ENCODE measurements at places on chromosomes 4 and X.

DNA sequence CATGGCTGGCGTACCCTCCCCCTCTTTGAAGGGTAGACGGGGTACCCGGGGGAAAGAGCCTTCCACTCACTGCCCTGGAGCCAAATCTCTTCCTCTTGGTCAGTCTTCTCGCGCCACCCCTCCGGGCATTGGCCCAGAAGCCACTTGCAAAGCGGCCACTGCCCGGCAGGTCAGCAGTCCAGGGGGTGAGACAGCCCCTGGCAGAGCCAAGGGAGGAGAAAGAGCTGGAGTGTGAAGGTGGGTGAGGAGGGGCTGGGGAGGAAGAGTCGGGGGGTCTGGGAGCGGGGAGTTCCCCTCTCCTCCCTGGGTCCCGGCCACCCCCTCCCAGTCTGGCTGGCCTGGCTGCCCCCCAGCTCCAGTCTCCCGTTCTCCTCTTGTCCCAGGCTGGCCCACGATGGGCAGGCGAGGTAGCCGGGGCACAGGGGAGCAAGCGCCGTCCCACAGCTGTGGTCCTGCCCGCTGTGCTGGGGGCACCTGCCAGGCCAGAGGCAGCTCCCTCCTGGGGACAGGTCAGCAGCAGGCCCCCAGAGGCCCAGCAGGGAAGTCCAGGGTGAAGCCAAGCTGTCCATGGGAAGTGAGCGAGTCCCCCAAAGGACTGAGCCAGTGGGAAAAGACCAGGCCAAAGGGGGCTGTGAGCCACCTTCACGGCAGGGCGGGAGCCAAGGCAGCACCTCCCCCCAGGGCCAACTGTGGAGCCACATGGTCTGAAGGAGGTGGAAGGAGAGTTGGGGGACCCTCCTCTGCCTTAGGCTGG lies 21.6 kb upstream of the DUSP9 start:
- no peak for DNase-seq

- DNase-seq, result no peak
Observed at GRCh38 chr4:184313702-184314659, 96.3 kb upstream of the ENPP6 start.

DNA sequence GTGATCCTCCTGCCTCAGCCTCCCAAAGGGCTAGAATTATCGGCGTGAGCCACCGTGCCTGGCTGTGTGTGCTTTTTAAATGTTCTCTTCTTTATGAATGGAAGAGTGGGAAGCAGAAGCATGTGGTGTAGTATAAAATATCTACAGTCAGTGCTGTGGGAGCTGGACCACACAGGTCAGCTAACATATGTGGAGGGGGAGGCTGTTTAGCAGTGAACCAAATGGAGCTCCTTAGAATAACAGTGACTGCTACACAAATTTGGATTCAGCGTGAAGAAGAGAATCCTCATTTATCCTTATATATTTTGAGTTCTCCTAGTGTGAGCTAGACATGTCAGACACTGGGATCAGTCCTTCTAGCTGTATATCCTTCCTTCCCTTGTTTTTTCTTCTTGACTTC lies 3.2 kb downstream of the SNX25 start:
- no peak for DNase-seq

GRCh38 chr4:182486881-182487280 lies 243.7 kb downstream of the TENM3 start:
- DNase-seq, result no peak

DNA sequence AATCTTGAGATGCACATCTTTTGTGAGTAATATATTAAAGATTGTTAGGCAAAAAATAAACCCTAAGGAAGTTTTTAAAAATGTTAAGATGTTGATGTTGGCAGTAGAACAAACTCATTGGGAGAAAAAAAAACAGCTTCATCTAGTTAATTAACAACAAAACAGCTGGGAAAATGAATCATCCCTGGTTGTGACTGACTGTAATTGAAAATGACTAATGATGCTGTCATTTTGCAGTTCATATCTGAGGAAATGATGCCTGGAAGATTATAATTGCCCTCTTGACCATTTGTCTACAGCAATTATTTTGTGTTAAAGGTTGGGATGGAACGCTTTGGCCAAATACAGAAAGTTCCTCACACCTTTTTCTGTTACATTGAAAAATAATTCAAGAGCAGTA lies 760.4 kb upstream of the FTHL17 start:
- DNase-seq, result no peak

GRCh38 chrX:56784666-56785065 lies 55.6 kb downstream of the NBDY start:
- no peak for DNase-seq

DNA sequence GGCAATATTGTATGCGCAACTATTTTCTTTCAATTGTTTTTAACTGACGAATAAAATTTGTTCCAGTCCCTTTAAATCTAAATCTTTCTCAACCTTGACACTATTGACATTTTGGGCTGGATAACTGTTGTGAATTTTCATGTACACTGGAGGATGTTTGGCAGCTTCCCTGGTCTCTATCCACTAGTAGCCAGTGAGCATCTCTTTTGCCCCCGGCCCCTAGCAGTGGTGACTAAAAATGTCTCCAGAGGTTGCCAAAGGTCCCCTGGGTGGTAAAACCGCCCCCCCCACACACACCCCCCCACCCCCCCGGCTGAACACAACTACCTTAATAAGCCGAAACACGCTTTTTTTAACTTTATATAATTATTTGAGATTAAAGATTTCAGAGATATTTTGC lies 514 bp downstream of the FANCB start:
- no peak for DNase-seq

DNA sequence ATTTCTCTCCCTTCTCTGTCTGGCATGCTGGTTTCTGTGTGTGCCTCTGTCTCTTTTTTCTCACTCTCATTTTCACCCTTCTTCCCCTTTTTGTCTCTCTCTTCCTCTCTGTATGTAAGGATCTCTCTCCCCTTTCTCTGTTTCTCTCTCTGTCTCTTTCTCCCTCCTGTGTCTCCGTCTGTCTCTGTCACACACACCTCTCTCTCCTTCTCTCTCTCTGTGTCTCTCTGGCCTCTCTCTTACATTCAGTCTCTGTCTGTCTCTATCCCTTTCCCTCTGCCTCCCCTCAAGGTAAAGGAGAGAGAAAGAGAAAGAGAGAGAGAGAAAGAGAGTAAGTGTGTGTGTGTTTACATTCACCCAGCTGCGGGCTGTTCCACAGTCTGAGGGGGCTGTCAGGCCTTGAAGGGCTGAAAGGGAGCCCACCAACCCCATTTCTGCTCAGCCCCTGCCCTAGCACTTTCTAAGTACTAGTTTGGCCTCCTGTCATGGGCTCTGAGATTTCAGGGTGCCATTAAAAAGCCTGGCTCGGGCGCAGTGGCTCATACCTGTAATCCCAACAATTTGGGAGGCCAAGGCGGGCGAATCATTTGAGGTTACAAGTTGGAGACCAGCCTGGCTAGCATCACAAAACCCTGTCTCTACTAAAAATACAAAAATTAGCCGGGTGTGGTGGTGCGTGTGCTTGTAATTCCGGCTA lies 9.6 kb upstream of the TSPYL2 start:
- DNase-seq, result no peak

GRCh38 chr4:114563536-114564315 lies 34.9 kb upstream of the UGT8 start:
- no peak for DNase-seq

DNA sequence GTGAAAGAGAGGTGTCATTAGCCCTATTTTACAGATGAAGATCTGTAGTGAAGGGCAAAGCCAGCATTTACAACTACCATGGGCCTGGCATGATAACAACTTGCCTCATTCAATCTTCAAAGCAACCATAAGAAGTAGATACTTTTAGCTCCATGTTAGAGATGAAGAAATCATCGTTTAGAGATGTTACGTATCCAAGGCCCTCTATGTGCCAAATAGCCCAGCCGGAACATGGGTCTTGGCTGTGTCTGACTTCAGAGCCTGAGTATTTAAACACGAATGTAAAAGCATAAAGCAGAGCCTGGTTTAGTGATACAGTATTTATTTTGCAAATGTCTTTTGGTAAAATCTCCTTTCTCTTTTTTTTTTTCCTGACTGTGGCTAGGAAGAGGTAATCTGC lies 197.1 kb downstream of the RASL11B start:
- DNase-seq, result no peak

- DNase-seq, result no peak
Observed at GRCh38 chr4:163167333-163167626, 590 bp upstream of the NAF1 start.

GRCh38 chr4:141884070-141884469 lies 247.7 kb downstream of the IL15 start:
- no peak for DNase-seq

- no peak for DNase-seq
Observed at GRCh38 chr4:140781596-140781995, 25.4 kb upstream of the TBC1D9 start.

DNA sequence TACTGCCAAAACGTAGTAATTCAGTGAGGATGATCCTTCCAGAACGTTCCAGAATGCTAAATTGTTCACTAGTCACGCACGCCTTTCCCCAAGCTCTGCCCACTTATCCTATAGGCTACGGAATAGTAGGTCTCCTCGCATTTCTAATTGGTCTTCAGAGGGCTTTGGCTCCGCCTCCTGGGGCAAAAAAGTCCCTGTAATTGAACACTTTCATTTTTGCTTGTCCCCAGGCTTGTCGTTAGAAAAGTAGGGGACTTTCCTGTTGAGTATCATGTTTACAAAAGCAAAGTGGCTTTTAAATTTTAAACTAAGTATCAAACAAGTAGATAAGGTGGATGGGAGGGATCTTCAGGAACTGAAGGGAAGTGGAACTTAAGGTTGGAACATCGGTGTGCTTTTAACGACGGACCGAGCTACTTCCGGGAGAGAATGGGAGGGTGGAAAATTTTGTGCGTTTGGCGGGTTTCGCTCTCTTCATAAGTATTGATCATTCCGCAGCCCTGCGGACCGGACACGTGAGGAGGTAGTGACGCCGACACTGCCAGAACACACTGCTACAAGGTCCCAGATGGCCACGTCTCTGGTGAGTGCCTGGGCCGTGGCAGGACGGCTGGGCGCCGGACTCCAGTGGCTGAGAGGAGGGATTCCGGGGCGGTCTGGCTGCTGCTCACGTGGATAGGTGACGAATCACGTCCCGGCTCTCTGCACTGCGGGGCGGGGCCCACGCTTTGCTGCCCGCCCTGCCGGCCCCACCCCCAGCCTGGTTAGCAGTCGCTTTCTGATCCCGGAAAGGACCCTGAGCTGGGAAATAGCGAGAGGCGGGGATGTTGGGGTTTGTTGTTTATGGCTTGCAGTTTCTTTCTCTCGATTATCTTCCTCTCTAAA lies at the start of gene NXT2:
Gene NXT2, plus strand, starts transcription at position 406 of the 885 bp plus-strand sequence. Its CDS starts 163 bp downstream, at position 569.
- peak; percentile 58 for DNase-seq

GRCh38 chr4:144894573-144894972 lies 203.4 kb downstream of the ANAPC10 start:
- no peak for DNase-seq

DNA sequence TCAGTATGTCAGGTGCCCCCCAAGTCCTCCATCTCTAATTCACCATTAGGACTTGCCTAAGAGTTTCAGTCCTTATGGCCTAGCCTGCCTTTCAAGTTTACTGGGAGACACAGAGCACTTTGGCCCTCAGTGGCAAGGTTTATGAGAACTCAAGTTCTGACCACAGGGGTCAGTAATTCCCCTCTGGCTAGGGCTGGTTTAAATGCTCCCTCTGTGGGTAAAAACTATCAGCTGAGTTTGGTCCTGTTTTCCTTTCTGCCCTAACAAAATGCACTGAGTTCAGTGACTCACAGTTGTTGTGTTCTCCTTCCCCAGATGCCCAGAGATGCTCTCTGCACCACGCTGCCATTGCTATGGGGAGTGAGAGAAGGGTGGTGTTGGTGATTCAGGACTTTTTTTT lies 163.2 kb downstream of the RELL1 start:
- DNase-seq, result no peak

GRCh38 chr4:2949782-2950125 lies 13.5 kb downstream of the NOP14 start:
- no peak for DNase-seq

DNA sequence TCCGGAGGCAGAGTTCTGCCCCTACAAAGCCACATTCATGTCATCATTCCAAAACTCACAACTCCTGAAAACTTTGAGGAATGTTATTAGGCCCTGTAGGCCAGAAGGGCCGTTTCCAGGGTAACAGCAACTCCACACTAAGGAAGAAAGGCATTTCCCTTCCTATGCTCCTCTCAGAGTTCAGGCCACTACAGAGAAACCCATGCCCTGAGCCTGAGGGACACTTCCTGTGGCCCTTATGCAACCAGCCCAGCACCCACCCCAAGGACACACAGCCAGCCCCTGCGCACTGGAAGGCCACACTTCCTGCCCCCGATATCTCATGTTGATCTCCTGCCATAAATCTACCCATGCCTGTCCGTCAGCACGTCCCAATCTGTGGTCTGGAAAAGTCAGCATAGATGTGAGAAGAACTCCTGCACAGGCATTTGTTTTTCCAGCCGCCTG lies 289.3 kb downstream of the BCOR start:
- no peak for DNase-seq

DNA sequence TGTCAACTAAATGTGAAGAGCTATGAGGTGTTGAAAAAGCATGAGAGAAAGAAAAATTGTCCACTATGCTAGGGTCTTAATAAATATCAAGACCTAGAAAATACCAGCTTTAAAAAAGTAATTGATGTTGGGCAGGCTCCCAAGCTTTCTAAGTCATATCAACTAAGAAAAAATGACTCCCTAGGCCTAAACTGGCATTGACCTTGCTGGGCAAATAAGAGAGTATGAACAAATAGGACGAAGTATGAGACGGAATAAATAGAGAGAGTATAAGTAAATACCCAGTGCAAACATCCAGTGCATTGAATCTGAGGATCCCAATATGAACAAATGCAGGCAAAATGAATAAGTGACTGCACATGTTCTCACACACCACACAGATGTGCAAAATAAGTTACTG lies 3.2 kb downstream of the KDR start:
- no peak for DNase-seq

GRCh38 chrX:102339312-102340298 lies 92.6 kb downstream of the NXF2 start:
- no peak for DNase-seq

- DNase-seq, result no peak
Observed at GRCh38 chr4:83197555-83198235, 83.2 kb upstream of the PLAC8 start.

- no peak for DNase-seq
Observed at GRCh38 chr4:7324651-7325121, 110.0 kb downstream of the PSAPL1 start.

DNA sequence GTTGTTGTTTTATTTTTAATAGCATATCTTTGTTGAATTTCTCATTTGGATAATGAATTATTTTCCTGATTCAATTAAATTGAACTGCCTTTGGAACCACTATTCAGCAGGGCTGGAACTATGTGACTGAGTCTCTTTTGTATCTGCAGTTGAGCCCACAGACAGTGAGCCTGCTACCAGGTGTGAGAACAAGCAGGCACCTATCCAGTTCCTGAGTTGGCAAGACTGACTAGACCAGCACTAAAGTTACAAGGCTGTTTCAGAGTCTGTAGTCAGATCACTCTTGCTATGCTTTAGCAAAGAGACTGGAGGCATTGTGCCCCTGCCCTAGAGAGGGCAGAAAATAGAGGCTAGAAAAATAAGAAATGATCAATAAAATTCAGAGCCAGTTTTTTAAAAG lies 237.3 kb upstream of the GRID2 start:
- DNase-seq, result no peak

Measured in stimulated activated CD4-positive, alpha-beta T cell treated with anti-CD3 and anti-CD28 coated beads, TNF-alpha, amount 100 ng/mL, for 1 hour (primary cell).